Activated naive CD8-positive, alpha-beta T cell treated with anti-CD3 and anti-CD28 coated beads, Interleukin-2, amount 10 ng/mL, durations not matched to agents 7 days and 5 days (primary cell): ENCODE measurements at places on chromosomes 4 and X. TPM values are rescaled to one million over a fixed set of nuclear protein-coding genes. Genes with fewer than 3 reads are reported as not detected.

DNA sequence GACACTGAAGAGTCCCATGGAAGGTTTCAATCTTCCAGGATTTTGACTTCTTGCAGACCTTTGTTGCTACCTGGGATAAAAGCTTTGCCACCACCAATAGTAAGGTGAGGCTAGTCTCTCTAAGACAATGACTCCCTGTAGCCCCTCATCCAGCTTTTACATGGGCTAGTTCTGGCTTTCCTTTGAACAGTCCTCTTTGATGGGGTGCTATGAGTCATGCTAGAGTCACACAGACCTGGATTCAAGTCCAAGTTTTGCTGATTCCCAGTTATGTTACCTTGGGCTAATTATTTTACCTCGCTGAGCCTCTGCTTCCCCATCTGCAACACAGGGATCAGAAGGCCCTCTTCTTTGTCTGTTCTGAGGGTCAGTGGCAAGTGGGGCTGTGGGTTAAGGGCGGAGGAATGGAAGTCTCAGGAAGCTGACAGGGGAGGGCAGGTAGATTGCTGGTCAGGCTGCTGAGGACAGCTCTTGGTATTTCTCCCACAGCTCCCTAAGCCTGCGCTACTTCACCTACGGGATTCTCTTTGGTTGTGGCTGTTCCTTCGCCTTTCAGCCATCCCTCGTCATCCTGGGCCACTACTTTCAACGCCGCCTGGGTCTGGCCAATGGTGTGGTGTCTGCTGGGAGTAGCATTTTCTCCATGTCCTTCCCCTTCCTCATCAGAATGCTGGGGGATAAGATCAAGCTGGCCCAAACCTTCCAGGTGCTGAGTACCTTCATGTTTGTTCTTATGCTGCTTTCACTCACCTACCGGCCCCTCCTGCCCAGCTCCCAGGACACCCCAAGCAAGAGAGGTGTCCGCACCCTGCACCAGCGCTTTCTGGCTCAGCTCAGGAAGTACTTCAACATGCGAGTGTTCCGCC lies 90.3 kb downstream of the RLIM start:
- no peak for DNase-seq

GRCh38 chr4:154838155-154838554 lies 57.1 kb downstream of the RBM46 start:
- no peak for DNase-seq

DNA sequence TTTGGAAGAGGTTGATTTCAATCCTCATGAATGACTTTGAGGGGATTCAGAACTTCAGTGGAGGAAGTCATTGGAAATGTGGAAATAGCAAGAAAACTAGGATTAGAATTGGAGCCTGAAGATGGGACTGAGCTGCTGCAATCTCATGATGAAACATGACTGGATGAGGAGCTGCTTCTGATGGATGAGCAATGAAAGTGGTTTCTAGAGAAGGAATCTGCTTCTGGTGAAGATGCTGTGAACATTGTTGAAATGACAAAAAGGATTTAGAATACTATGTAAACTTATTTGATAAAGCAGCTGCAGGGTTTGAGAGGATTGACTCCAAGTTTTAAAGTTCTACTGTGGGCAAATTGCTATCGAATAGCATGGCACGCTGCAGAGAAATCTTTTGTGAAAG lies 27.1 kb downstream of the EVC start:
- DNase-seq = no peak

DNA sequence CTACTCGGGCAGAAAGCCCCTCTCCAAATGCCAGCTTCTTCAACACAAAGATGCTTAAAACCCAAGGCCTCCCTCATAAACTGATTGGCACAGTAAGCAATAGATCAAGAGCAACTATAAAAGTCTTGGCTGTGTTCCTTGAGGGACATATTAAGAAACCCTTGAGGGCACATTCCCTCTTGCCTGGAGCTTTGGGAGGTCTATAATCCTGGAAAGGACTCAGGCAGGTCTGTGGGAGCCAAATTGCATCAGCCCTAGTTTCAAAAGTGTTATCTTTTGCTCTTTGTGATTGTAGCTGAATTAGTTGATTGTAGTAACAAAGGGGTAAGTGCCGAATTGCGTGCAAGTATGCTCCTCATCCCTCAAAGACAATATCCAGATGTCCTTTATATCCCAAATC lies 18.6 kb upstream of the SETD7 start:
- DNase-seq = no peak

- DNase-seq = no peak
These were observed 4.5 kb downstream of the CASP3 start for GRCh38 chr4:184644553-184645307.

DNA sequence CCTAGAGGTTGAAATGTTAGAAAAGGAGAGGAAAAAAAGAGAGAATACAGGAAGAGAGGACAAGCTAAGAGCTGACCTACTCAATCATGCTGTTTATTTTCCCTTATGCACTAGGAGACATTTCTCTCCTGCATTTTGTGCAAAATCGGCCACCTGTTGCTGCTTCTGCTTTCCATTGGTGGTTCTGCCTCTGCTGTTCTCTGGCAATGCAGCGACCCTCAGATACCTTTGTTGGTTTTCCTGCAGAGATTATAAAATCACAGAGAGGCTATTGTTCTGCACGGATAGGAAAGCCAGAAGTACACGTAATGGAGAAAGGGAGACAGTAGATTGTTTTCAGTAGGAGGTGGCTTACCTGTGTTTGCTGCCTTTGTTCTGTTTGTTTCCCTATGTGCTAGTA lies 108.9 kb downstream of the UNC5C start:
- DNase-seq = no peak

DNA sequence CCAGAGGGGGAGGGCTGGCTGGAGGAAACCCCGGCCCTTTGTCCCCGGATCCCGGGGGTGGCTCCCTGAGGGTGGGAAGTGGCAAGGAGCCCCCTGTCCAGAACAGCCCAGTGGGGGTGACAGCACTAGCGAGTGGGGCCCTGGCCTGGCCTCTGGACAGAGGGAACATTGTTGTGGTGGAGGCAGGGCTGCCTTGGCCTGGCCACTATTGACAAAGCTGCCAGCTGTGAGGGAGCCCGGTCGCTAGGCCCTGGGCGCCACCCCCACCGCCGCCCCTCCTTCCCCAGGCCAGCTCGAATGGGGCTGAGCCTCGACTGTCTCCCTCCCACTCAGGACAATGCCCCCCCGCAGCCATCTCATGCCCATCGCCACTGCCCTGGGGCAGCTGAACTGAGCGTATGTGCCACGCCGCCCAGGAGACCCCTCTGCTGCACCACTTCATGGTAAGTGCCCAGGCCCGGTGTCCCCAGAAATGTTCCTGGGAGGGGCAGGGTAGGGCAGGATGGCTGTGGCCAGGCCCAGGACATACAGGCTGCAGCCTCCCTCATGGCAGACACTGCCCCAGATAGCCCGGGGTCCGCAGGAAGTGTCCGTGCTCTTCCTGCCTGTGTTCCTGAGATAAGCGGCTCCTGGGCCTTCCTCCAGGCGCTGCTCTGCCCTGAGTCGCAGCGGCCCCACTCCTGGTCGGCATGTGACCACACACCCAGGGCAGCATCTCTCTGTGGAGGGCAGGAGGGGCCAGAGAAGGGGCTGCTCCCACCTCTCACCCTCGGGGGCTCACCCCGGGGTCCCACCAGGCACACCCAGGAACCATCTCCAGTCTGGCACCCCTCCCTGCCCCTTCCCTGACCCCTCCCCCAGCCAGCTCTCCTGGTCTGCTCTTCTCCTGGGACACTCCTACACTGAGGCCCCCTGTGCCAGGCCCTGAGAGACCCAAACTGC lies 1.4 kb downstream of the PLXNB3 start:
- DNase-seq = peak; percentile 20

DNA sequence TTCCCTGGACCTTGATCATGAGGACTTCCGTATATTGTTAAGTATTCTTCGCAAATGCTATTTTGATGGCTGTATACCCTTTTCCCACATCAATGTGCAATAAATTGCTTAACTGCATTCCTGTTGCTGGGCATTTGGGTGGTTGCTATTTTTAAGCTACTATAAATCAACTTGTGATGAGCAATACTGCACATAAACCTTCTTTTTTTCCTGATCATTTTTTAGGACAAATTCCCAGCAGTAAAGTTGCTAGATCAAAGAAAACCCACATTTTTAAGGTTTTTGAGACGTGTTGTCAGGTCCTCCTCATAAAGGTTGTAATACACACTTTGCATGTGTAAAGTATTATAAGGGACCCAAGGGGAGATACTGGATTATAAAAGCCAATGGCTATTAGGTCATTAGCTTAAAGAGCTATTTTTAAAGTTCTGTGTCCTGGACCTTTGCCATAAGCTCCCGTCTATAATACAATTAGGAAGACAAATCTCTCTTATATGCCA lies 35.6 kb downstream of the LIMCH1 start:
- DNase-seq = no peak

Gene ENPP6
- total RNA-seq = 1.5 TPM

DNA sequence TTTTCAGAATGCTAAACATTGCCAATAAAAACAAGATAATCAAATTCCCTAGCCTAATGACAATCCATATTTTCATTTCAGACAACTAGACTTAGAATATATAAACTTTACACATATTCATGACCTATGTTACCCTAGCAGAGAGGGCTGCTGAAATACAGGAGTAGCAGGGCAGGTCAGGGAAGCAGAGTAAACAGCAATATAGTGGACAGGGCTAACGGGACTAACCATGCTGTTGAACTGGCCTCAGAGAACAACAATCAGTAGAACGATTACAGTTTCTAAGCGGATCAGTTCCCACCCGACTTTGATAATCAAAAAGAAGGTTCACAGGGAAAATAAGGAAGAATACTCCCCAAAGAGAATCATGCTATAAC lies 14.0 kb downstream of the TBCK start:
- no peak for DNase-seq
